Motor neuron (in vitro differentiated cells): ENCODE measurements at places on chromosomes 4 and X. TPM values are rescaled to one million over a fixed set of nuclear protein-coding genes. Genes with fewer than 3 reads are reported as not detected.

- no peak for ATAC-seq
Measured at GRCh38 chrX:154431341-154431740, 2.9 kb downstream of the ATP6AP1 start.

The PRSS12 gene
- total RNA-seq, result 496 and 520 TPM in 2 replicates

The ARMCX6 gene
- total RNA-seq, result 61.3 and 65.1 TPM in 2 replicates

GRCh38 chr4:89998469-89999011 lies 103.9 kb downstream of the MMRN1 start:
- no peak for ATAC-seq

The ADH7 gene
- total RNA-seq, result not detected in 2 replicates

The RAI2 gene
- 3.8 and 4.8 TPM in 2 replicates for total RNA-seq

DNA sequence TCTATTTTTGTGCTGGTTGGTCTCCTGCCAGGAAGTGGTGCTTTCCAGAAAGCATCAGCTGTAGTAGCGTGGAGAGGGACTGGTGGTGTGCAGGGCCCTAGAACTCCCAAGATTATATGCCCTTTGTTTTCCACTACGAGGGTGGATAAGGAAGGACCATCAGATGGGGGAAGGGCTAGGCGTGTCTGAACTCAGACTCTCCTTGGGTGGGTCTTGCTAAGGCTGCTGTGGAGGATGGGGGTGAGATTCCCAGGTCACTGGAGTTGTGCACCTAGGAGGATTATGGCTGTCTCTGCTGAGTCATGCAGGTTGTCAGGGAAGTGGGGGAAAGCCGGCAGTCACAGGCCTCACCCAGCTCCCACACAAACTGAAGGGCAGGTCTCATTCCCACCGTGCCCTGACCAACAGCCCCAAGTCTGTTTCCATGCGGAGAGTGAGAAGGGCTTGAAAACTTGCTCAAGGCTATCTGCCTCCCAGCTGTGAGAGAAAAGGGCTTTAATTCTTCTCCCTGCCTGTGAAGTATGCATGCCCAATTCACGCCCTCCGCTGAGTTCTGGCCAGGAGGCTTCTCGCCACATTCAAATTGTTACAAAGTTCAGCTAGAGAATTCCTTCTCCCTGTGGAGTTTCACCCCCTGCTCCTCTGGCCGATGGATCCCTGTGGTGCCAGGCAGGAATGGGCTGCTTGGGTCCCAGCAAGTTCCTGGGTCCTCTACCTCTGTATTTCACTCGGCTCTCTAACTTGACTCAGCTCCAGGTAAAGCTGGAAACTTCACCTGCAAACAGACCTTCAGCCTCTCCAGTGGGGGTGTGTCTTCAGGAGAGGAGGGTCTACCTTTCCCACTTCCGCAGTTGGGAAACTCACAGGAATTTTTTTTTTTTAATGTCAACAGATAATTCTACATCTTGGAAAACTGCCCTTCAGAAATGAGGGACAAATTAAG lies 7.7 kb upstream of the CSTF2 start:
- no peak for ATAC-seq

The H2BW2 gene
- not detected in 2 replicates for total RNA-seq

- no peak for ATAC-seq
Measured at GRCh38 chr4:12902735-12903134, 581.4 kb downstream of the RAB28 start.

The DIAPH2 gene
- 9.5 and 9.8 TPM in 2 replicates for total RNA-seq

The FGF2 gene
- 6.0 and 6.1 TPM in 2 replicates for total RNA-seq

The ARHGEF38 gene
- 0.20 and 0.54 TPM in 2 replicates for total RNA-seq

- ATAC-seq, result no peak
Measured at GRCh38 chr4:105113800-105114199, 32.9 kb upstream of the TET2 start.
